ENCODE measurements at places on chromosomes 2 and 18.

- peak; percentile 9 for DNase-seq
Observed at GRCh38 chr2:187580462-187581124, 26.4 kb upstream of the TFPI start.

DNA sequence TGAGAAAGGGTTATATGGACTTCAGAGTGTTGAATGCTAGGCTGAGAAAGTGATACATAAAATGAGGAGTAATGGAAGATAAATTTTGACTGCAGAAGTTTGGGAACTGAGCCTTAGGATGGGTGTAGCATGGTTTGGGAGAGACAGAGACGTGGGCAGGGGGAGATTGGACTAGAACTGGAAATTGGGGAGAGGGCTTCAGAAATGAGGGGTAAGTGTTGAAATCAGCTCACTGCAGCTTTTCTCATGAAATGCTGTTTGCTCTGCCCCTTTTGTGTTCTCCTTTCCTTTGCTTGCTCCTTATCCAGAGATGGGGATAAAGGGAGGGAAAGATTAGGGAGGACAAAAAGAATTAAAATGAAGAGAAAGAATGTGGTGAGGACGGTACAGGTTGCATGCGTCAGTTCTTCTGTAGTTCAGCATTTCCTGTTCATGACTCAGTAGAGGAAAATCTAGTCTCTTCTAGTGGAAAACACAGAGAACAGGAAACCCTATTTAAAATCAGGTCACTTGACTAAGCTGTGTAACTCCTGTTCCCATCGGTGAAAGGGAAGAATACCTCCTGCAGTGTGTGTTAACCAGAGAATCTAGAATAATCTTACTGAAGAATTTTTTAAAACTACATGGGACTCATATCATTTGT is 105.6 kb downstream of the CRIM1 start:
- DNase-seq, result no peak

GRCh38 chr18:42742474-42742873 is 373.0 kb downstream of the RIT2 start:
- DNase-seq, result no peak

- no peak for DNase-seq
Observed at GRCh38 chr2:207387001-207387571, 142.7 kb upstream of the CREB1 start.

GRCh38 chr18:74225193-74225840 is 66.4 kb downstream of the CYB5A start:
- DNase-seq, result no peak

GRCh38 chr2:164457271-164457670 is 164.0 kb downstream of the GRB14 start:
- no peak for DNase-seq

DNA sequence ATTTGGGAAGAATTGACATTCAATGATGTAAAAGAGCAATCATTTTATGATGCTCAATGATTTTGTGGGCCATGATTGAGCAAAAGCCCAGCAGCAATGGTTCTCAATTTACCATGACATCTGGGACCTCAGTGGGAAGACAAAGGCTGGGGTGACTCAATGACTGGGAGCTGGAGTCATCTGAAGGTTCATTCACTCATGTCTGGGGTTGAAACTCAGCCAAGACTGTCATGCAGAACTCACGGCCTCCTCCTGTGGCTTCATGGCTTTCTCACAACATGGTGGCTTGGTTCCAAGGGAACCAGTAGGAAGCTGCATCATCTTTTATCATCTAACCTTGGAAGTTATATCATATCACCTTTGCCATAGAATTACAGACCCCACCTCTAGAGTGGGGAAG is 45.1 kb upstream of the CD226 start:
- DNase-seq, result no peak
